ENCODE measurements at places on chromosomes 4 and X.

DNA sequence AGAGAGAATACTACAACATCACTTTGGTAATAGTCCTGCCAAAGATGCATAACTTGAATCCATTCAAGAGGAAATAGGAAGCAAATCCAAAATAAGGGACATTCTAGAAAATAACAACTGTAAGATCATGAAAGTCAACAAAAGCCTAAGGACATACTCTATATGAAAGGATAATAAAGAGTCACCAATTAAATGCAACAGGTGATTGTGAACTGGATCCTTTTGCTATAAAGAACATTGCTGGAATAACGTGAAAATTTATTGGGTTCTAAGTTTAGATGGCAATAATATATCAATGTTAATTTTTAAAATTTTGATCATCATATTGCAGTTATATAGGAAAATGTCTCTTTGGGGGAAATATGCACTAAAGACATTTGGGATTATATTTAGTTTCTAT, 20.0 kb downstream of the BEX4 start:
- DNase-seq: no peak

GRCh38 chrX:109374262-109374960, 107.5 kb downstream of the GUCY2F start:
- no peak for DNase-seq

GRCh38 chr4:27278615-27279375, 418.2 kb downstream of the STIM2 start:
- DNase-seq: no peak

- DNase-seq: no peak
Measured at GRCh38 chr4:25856756-25857155, 6.0 kb downstream of the SEL1L3 start.

DNA sequence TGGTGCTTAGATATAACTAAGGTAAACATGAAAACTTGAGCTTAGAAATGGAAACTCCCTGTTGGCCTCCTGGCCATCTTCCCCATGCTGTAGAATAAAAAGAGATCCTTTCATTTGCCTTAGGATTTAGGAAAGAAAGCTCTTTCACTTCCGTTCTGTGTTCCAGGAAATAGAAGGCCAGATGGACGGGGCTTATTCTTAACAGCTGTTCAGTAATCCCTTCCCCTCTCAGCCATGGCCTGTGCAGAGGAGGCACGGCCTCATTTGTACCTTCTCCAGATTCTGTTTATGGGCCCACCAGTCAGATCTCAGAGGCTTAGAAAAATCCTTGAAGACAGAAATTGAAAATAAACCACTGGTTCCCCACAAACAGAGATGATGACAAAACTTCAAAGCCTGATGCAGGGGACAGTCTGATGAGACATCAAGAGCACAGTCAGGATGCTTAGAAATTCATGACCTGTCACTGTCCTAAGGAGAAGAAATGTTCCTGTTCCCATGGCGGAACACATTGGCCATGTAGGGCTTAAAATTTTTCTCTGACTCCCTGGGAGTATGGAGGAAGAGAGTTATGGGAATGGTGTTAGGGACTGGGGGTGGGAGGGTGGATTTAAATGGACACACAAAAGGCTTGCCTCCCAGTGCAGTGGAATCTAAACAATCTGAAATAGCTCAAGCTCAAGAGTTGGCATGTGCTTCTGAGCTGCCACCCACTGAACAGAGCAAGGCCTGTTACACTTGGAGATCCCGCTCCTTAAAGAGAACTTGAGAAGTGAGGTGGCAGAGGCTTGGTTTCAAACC, 188.8 kb downstream of the SOWAHB start:
- DNase-seq: no peak

- DNase-seq: no peak
Measured at GRCh38 chrX:136629084-136629750, 18.7 kb upstream of the CD40LG start.

GRCh38 chrX:112641449-112641848, 38.3 kb downstream of the LHFPL1 start:
- DNase-seq: no peak

GRCh38 chr4:23853986-23854660, 35.7 kb downstream of the PPARGC1A start:
- no peak for DNase-seq

GRCh38 chr4:174828845-174829701, at the start of gene GLRA3:
Gene GLRA3, minus strand, starts transcription at chr4:174829247. Its CDS starts 436 bp downstream, at chr4:174828811.
- no peak for DNase-seq

- DNase-seq: no peak
Measured at GRCh38 chrX:14029039-14029424, 660 bp downstream of the GEMIN8 start.

- peak; percentile 78 for DNase-seq
Measured at GRCh38 chr4:101527188-101527587, 179.9 kb upstream of the PPP3CA start.

GRCh38 chr4:78764498-78764961, 11.6 kb upstream of the BMP2K start:
- no peak for DNase-seq

DNA sequence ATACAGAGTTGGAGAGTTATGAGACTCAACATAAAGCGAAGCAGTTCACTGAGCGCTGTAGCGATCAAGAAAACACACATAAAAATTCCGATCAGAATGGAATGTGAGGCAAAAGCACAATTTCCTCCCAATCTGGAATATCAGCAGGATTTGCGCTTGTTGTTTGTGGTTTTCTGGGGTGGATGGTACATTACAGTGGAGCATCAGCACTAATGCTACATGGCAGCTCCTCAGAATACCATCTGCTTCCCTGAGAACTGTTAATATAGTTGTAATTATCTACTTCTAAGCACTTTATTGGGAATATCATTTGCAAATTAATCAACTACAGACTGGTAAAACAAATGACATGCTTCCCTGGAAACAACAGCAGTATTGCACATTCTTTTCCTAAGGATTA, 324.1 kb upstream of the PPARGC1A start:
- DNase-seq: no peak

GRCh38 chr4:101599620-101600019, 190.9 kb upstream of the BANK1 start:
- no peak for DNase-seq

- no peak for DNase-seq
Measured at GRCh38 chr4:24211856-24212255, 322.0 kb upstream of the PPARGC1A start.

All from T-helper 2 cell treated with Interferon-gamma antibody and Interleukin-4, amounts not matched to agents 5 μg/mL and 100 μg/mL, for 36 hours (primary cell).